ENCODE measurements at places on chromosomes 3 and 15.
A peak's percentile ranks its signal among the peaks of the same experiment; 100 is the strongest.

- DNase-seq: no peak
These were observed 447.2 kb downstream of the SHQ1 start for GRCh38 chr3:72401005-72401545.

DNA sequence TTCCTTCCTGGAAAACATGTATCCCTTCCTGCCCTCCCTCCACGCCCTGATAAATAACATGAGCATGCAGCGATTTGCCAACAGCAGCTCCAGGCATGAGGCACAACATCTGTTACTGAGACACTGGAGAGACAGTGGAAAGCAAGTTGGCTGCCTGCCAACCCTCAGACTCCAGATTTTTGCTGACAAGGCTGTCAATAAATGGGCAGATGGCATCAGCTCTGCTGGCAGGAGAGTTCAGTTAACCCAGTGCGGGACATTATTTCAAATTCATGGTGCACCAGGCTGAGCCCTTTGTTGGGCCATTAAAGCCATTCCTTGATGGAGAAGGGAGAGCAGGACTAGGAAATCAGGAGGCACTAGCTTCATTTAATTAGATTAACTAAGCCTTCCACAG, 293.3 kb downstream of the MEX3B start:
- no peak for DNase-seq

GRCh38 chr3:192718156-192718555, 9.2 kb downstream of the FGF12 start:
- no peak for DNase-seq

- DNase-seq: no peak
These were observed 62.9 kb upstream of the TJP1 start for GRCh38 chr15:29885183-29885582.

DNA sequence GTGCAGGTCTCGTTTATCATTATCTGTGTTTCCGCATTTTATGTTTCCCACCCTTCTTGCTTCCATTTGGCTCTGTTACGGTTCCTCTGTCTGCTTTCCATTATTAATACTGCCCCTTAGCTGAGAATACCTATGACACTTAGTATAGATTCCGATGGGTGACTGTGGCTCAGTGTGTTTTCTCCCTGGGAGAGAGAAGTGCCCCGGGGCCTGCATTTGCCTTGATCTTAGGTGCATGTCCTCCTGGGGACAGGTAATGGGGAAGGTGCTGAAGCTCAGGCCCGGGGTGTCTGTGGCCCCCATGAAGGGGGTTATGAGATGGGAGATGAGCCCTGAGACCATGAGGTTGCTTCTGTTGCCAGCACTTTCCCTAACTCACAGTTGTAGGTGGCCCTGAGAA, 43.4 kb upstream of the PCSK6 start:
- DNase-seq: no peak

GRCh38 chr15:32893421-32893820, 175.6 kb downstream of the GREM1 start:
- no peak for DNase-seq

DNA sequence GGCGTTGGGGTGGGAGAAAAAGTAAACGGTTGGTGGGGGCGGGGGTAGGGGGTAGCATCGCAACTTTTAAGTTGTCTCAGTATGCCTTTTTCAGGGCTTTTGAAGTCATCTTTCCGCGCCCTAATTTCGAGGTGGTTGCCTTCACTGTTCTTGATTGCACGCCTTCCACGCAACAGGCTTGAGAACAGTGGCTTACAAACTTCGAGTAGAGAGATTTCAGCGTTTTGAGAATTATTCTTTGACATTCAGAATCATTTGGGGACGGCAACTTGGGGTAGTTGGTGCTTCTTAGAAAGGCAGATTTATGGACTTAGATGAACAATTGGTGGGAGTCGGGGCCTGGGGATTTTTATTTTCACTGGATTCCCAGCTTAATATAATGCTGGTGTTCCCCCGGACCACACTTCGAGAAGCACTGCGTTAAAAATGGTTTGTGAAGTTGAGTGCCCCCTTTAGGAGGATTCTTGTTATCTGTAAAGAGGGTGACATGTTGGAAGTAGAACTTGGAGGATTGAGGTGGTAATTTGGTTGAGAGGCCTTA, 880 bp downstream of the PPP4R2 start:
- peak; percentile 19 for DNase-seq

- no peak for DNase-seq
These were observed 29.2 kb upstream of the IGDCC4 start for GRCh38 chr15:65451989-65452388.

GRCh38 chr3:168095611-168096209, at the start of gene GOLIM4:
Gene GOLIM4, minus strand, starts transcription at chr3:168095924. Its CDS starts 639 bp downstream, at chr3:168095285.
- DNase-seq: peak; percentile 82
